GM12878 (cell line): ENCODE measurements at places on chromosomes 13 and 19. TPM values are rescaled to one million over a fixed set of nuclear protein-coding genes. Genes with fewer than 3 reads are reported as not detected.

Gene FXYD7
- total RNA-seq = 0.28 TPM in 1 of 2 replicates, not detected in the other

Gene HSPB6
- 0.51 and 1.6 TPM in 2 replicates for total RNA-seq

Gene CACNA1A
- total RNA-seq = 4.4 and 4.7 TPM in 2 replicates

Gene CGB3
- not detected in 2 replicates for total RNA-seq

Gene PRR22
- total RNA-seq = 2.5 and 3.1 TPM in 2 replicates

Gene ZNF382
- total RNA-seq = 0.45 and 0.62 TPM in 2 replicates

Gene DCT
- total RNA-seq = not detected in 2 replicates

Gene KLK12
- total RNA-seq = not detected in 2 replicates

Gene ZNF284
- 0.53 and 0.82 TPM in 2 replicates for total RNA-seq

Gene CYP4F12
- not detected in 2 replicates for total RNA-seq
